ENCODE measurements at places on chromosomes 5 and 9.

GRCh38 chr9:16152276-16153101, 599.6 kb downstream of the CCDC171 start:
- no peak for DNase-seq

DNA sequence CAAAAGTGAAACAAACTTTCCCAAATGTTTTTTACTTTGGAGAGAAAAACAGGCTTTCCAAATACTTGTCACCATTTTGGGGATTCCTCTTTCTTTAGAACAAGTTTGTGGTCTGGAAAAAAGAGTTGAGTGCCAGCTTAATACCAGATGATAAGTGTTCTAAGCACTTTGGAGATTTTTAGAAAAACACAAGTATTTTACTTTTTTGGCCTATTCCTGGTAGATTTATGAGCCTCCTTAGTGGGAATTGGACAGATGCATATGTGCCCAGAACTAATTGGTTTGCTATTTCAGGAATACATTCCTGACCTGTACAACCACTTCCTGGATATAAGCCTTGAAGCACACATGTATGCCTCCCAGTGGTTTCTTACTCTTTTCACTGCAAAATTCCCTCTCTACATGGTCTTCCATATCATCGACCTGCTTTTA, 40.5 kb downstream of the GPR21 start:
- DNase-seq = no peak

DNA sequence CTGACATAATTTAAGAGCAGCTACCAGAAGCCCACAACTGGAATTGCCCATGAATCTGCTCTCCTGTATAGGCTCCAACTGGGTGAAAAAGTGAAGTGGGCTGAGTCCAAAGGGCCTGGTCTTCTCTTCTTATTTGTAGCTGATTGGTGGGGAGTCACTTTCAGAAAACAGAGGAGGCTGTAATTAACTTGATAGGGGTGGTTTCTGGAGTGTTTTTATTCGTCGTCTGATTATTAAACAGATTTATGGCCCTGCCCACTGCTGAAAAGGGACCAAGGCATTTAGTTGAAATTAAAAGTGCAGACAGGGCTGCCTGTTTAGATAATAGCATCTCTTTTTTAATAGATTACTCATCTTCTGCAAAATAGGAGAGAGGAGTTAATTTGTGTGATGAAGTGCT, 81.0 kb upstream of the SAP30L start:
- no peak for DNase-seq

DNA sequence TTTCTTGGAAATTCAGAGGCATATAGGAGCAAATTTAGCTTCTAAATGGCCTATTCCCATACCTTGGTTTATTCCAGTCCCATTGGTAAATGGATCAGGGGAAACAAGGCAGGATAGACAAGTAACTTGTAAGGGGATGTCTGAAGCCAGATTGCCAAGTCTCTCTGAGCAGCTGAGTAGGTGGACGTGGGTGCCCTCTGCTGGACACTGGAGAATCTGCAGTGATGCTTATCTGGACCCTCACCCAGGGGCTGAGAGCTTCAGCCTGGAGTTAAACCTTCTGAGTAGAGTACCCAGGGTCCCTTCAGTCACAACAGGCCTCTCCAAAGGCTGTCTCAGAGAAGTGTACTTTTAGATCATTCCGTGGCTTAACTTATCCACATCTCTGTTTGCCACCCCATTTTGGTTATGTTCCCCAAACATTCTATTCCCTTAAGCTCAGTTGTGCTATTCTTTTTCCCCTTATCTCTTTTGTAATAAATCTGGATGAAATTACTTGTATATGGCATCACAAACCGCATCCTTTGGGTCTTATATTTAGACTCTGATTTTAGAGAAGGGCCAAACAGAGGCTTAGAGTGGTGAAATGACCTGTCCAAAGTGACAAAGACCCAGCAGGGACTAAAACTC, 218.3 kb upstream of the GLRA1 start:
- DNase-seq = peak; percentile 53

- DNase-seq = no peak
Observed at GRCh38 chr5:157245476-157245875, 20.4 kb upstream of the CYFIP2 start.

DNA sequence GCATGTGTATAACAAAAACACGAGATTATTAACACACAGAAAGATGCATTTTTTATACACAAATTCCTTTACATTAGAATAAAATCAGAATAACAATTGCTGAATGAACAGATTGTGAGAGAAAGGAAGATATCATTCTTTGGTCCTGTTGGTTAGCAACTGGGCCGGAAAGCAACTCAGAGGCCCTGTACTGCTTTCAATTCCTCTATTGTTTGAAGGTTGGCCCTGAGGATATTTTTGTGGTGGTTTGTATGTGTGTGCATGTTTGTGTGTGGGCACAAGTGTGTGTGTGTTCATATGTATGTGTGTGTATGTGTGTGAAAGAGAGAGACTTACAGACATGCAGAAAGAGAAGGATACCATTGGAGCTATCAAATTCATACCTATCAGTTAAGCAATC, 356.8 kb upstream of the DMAC1 start:
- no peak for DNase-seq

DNA sequence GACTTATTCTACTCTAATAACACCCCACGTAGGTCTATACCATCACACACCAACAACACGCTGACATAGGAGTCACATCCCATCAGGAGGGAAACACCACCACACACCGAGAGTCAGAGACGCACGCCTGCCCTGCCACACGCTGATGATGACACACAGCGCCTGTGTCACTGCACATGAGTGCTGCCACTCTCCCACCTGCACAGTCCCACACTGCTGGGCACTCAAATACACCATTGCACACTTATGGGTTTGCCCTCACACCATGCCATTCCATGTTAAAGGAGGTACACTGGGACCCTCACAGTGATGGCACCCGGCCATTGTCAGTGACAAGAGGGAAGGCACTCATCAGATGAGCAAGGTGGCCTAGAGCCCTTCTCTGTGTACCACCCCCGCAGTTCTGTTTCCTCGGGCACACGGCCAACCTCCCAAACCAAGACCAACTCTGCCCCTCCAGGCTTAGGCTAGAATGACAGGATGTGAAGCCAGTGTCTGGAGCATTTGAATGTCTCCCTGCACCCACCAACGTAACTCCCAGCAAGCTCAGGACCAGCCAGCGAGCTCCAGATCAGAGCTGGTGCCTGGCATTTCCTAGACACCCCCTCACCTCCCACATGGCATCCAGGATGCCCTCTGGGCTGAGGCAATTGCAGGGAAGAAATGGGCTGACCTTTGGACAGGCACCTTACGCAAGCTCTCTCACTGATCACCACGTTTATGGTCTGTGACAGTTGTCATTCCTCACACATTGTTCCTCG, 3.6 kb upstream of the CPLX2 start:
- DNase-seq = no peak

DNA sequence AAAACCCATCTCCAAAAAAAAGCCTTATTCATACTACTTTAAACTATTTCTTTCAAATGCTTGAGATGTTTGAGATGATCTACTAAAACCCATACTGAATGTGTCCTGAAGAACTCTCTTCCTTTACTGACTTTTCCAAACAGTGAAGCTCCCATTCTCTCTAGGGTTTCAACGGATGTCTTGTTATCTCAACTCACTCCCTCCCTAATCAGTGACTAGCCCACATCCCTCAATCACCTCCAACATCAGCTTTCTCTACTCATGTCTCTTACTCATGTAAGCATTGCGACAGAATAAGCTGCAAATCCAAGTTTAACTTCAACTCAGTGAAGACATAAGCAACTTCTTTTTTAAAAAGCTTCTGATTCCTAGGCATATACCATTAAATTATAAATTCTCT, 42.1 kb downstream of the WDR41 start:
- no peak for DNase-seq

DNA sequence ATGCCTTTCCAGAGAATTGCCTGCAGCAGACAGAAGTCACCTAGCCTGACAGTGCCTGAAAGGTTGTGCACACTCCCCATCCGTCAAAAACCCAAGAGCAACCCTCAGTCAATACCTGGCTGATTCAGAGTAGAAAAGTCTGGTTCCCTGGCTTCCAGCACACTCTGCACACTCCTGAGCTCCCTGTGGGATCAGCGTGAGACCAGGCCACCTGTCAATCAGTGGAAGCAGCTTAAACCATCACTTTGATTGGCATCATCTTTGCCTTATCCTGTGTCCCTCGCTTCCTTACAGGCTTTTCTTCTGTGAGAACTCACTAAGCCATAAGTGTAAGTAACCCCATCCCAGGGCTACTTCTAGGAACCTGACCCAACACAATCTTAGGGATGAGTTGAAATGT, 109.8 kb downstream of the ACTL7B start:
- DNase-seq = no peak

GRCh38 chr5:99605904-99606303, 677.1 kb upstream of the CHD1 start:
- no peak for DNase-seq

DNA sequence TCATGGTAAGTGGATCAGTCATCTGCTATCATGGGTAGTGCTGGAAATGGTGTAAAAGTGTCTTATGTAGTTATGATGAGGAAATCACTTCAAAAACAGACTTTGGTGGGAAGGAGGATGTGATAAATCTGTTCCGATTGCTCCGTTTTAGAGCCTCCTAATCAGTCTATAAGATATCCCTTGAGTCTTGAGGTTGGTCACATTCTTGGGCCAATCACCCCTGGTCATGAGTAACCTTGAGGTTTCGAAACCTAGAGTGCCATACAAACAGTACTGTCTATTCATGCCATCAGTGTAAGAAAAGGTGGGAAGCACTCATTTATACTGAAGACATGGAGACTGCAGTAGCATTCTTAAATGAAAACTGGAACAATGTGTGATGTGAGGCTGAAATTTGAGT, 45.8 kb downstream of the LRRTM2 start:
- no peak for DNase-seq

DNA sequence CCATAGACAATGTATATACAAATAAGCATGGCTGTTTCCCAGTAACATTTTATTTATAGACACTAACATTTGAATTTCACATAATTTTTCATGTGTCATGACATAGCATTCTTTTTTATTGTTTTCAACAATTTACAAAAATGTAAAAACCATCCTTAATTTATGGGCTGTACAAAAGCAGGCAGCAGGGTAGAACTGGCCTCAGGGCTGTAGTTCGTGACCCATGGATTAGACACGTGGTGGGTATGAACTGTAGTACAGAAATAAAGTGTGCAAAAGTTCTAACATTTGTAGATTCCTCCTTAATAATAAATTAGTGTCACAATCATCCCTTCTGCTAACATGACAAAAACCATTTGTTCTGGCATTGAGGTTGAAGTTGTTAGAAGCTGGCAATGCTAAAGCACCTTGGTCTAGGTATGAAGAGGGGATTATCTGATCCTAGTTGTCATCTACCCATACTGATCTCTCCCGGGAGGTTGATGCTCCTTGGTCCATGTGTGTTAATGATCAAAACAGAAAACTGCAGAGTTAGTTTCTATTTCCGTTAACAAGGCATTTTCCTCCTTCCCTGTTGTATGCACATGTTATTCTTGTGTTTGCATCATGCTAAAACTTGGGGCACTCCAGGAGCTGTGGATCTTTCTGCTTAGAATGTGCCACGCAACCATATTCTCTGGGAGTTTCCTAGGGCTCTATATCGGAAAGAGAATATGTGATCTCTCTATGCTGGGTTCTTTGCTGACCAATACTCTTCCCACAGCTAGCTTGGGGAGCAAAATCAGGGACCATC, 917.6 kb downstream of the TLE1 start:
- DNase-seq = no peak

GRCh38 chr5:157400741-157401495, 59.1 kb upstream of the NIPAL4 start:
- DNase-seq = no peak

DNA sequence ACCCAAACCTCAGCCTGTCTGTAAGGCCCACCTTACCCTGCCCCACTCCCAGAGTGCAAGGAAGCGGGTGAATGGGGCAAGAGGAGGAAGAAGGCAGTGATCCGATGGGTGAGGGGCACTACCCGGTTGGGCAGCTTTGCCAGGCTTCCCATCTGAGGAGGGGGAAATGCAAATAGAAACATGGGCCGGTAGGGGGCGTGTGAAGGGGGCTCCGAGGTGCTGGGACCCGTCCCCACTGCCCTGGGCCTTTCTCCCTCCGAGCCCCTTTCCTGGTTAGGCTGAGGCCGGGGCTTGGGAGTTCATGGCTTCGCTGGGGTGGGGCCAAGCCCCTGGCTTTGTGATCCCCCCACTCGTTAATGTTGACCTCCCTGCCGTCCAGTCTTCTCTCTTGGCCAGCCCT, 23.6 kb upstream of the MYORG start:
- DNase-seq = no peak

DNA sequence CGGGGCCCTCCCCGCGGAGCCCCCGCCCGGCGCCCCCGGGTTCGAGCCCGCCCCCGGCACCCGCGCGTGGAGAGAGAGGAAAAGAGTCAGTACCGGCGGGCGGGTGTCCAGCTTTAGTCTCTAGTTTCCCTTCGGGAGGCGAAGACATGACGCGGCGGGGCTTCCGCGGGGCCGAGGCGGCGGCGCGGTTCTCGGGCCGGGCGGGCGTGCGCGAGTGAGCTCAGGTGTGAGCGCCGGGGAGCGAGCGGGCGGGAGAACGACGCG, 181 bp downstream of the DAP start:
- DNase-seq = no peak

- DNase-seq = no peak
Observed at GRCh38 chr9:19690128-19690527, 98.7 kb downstream of the SLC24A2 start.

DNA sequence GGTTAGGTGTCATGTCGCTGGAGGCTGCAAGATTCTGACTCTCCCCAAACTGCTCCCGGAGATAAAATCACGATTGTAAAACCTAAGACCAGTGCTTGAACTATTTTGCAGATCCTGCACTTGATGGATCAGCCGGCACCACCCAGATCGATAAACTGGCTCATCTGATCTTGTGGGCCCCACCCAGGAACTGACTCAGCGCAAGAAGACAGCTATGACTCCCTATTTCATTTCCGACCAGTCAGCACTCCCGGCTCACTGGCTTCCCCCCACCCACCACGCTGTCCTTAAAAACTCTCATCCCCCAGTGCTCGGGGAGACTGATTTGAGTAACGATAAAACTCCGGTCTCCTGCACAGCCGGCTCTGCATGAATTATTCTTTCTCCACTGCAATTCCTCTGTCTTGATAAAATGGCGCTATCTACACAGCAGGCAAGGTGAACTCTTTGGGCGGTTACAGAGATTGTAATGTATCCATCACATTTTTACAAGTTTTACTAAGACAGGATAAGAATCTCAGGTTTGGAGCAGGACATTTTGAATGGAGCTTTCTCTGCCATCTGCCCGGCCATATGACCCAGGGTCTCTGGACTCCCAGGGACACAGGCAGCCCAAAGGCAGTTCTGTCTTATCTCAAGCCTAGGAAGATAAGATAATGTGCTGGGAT, 10.6 kb upstream of the PPP1R26 start:
- no peak for DNase-seq

DNA sequence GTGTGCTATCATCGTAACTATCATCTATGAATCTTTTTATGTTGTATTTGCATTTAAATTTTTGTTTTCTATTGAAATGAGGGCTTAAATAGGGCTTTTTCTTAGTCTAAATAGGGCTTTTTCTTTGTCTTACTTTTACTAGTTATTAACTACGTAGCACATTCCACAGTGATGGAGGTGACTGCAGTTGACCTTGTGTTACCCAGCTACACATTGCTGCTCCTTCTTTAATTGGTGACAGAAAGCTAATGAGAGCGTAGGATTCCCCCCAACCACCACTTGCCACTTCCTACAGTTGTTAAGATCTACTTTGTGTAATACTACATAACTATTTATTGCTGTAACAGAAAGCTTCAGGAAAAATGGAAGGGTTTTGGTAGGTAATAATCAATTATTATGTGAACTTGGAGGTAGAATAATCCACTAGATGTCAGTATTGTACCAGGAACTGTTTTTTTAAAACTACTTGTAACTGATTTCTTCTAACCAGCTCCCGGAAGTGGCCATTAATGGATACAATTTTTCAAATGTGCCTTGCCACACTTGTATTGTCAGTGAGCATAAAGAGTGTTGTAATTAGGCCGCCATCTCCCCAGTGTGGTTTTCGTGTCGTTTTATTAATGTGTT, 18.0 kb downstream of the MTRR start:
- DNase-seq = no peak

Measured in activated T-cell treated with anti-CD3 and anti-CD28 coated beads for 1 hour (primary cell).